Gastrocnemius medialis (tissue), 4 donors: ENCODE measurements at places on chromosomes 7 and 10. TPM values are rescaled to one million over a fixed set of nuclear protein-coding genes. Genes with fewer than 3 reads are reported as not detected.

Gene BMPR1A
- total RNA-seq: 16.4 TPM

DNA sequence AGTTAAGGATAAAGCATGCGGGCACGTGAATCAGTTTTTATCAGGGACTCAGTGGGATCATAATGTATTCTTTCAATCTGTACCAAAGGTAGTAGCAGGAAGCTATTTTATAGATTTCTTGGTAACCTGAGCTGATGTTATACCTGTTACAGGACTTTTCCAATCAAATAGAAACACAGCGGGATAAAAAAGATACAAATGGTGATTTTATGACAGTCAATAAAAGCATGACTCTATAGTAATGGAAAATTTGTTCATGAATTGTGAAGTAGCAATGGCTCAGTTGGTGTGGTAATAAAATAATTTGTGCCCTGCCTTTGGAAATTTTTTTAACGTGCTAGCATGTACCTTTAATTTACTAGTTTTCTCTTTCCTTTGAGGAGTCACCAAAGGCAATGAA is 300.7 kb upstream of the CELF2 start:
- DNase-seq: no peak

Gene NUTM2E
- total RNA-seq: not detected

GRCh38 chr7:155618708-155619633 is 25.5 kb upstream of the RBM33 start:
- no peak for DNase-seq

GRCh38 chr10:77836299-77836820 is 90.2 kb downstream of the DLG5 start:
- DNase-seq: peak; percentile 69

DNA sequence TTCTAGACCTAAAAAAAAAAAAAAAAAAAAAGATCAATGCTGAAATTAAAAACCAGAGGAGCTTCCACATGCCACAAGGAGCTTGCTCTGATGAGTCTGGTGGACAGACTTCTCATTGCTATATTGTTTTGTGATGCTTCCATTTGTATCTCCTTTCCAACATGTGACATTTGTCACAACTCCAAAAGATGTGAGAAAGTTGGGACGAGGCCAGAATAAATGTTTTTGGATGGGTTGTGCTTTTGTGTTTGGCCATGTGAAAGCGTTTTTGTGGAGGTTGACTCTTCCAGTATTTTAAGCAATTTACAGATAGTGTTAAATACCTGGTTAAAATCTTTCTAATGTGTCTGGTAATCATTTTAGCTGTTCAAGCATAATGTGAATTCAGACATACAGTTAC is 280.1 kb downstream of the SKAP2 start:
- DNase-seq: no peak

- DNase-seq: no peak
Measured at GRCh38 chr7:96331233-96331632, 9.3 kb upstream of the SLC25A13 start.

Gene OIT3
- total RNA-seq: not detected

- DNase-seq: no peak
Measured at GRCh38 chr7:66535414-66536329, 93.0 kb upstream of the KCTD7 start.

GRCh38 chr10:120929166-120929565 is 78.0 kb downstream of the WDR11 start:
- DNase-seq: no peak

DNA sequence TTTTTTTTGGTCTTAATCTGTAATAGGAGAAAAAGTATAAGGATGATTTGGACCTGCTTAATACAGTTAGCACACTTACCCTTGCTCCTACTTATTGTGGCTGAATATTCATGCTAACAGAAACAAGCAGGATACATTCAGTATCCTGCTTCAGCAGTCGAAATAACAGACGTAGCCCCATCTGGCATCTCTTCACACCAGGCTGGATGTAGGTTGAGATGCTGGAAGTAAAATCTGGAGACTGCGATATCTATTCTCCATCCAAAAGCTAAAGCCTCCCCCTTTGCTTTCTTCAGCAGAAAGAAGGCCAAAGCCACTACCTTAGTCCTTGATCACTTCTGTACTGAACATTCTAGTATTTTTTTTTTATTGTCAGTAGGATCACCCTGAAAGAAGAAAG is 537.4 kb downstream of the AUTS2 start:
- DNase-seq: no peak

Gene SPDYE9
- total RNA-seq: not detected

Gene CCT6A
- total RNA-seq: 95.9 TPM

Gene CHST12
- total RNA-seq: 9.0 TPM

GRCh38 chr7:18976715-18977471 is 140.5 kb downstream of the TWIST1 start:
- DNase-seq: no peak

- DNase-seq: no peak
Measured at GRCh38 chr7:80279760-80280159, 145.1 kb downstream of the GNAI1 start.

- no peak for DNase-seq
Measured at GRCh38 chr10:103954543-103954942, 12.4 kb upstream of the SLK start.

Gene HMX3
- total RNA-seq: not detected

- DNase-seq: no peak
Measured at GRCh38 chr7:333393-333764, 43.4 kb downstream of the FOXL3 start.

- no peak for DNase-seq
Measured at GRCh38 chr7:72493850-72494661, 81.9 kb upstream of the CALN1 start.

DNA sequence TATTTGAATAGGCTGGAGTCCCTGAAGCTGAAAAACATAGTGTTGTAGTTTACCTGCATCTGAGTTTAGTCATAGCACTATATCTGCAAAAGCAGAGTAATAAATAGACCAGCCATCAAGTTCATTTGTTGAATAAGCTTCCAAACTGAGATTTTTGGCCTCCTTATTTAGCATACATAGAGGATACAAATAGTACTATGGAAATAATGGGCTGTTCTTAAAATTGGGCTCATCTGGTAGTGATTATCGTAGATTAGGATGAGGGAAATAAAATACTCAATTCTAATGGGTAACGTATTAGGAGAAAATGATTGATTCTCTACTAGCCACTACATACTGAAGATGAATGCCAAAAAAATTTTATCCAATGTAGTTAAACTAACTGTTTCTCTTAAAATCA is 41.4 kb upstream of the TMEM196 start:
- DNase-seq: no peak

DNA sequence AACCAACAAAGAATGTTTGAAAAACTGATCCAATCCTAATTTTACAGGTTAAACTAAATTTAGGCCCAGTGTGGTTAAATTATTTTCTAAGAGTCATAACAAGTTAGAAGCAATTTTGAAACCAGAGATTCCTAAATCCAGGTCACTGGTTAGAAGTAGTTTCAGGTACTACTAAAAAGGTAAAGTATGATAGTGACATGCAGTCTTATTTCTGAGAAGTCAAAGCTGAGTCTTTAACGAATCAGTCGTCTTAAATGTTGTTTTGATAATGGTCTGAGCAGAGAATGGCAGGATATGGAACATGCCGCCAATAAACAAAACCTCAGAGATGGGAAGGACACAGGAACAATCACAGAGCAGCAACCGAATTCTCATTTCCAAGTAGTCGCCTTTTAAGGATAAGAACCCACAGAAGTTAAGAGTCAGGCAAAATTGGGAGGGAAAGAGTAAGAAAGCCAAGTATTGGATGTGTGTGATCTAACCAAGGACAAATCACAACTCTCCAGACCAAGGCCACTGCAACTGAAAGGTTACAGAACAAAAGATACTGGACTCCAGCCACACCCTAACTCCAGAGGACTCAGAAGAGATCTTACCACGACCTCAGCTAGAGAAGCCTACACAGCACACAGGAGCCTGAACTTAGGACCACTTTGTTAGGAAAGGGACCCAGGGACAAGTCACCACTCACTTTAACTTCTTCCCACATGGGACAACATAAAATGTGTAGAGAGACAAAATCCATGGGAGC is 19.7 kb downstream of the TMEM243 start:
- DNase-seq: no peak

GRCh38 chr7:136058546-136058945 is 81.4 kb upstream of the MTPN start:
- DNase-seq: no peak

DNA sequence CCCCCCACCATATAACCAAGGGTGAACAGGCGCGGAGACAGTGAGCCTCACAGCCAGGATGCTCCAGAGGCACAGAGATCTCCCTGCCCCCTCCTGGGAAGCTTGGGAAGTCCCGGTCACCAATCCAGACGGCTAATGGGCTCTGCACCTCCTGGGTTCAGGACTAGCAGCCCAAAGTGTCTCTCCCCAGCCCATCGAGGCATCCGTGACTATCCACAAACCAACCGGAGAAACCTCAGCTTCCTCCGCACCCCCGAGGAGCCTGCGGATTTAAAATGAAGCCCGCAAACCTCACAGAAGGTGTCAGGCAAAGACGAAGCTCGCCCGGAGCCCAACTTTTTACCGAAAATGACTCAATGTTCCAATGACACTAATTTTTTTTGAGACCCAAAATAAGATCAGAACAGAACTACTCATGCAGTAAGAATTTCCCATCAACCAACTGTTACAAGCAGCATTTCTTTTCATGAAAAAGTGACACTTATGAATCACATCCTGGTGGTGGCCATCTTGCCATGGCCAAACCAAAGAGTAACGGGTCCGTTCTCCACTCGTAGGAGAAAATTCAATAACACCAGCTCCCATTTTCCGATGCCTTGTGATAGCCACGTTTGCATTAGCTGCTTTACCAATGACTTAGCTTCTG is 6.0 kb downstream of the PDGFA start:
- DNase-seq: no peak

Gene FEZF1
- total RNA-seq: not detected

DNA sequence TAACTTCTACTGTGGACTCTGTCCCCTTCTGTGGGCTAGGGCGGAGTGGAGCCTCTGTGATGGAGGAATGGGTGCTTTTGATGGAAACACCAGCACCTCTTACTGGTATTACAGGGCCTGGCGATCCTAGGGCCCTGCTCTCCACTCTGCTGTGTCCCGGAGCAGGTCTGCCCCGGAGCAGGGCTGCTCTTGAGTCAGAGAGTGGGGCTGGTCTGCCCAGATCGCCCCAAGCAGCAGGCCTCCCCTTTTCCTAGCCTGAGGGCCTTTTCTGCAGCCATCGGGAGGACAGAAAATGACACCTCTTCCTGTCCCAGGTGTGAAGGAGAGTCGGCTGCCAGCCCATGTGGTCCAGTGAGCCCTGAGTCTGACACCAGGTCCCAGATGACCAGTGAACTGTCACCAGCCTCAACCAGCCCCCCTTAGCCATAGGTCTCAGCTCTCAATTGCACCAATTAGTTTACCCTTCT is 1.4 kb downstream of the ZNF282 start:
- DNase-seq: no peak

Gene PITRM1
- total RNA-seq: 88.6 TPM

Gene LIPN
- not detected for total RNA-seq

- DNase-seq: no peak
Measured at GRCh38 chr7:82578430-82578829, 134.9 kb upstream of the CACNA2D1 start.

- no peak for DNase-seq
Measured at GRCh38 chr10:104026762-104027161, 58.9 kb downstream of the COL17A1 start.

DNA sequence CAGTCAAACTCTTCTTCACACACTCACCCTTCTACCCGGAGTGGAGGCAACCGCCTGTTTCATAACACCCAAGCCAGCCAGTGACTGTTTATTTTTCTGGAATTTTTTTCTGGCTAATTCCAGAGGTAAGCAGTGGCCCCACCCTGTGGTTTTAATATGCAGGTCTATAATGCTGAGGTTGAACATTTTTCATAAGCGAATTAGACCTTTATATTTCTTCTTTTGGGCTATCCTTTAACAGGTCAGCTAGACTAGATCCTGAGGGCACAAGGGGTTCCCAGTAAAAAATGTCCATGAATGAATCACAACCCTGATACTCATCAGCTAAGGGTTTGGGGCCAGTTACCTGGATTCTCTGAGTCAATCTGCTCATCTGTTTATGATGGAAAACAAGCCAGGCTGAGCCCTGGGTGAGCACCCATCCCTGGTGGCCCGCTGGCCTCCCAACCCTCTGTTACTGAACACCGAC is 76.2 kb downstream of the GRB10 start:
- no peak for DNase-seq

GRCh38 chr7:88361357-88361756 is 54.7 kb upstream of the STEAP4 start:
- DNase-seq: no peak

GRCh38 chr10:84842593-84842992 is 514.2 kb downstream of the CCSER2 start:
- no peak for DNase-seq

GRCh38 chr7:106866298-106867281 is 1.5 kb downstream of the PIK3CG start:
- no peak for DNase-seq

Gene WEE2
- total RNA-seq: not detected

GRCh38 chr7:94160719-94161435 is 156.7 kb upstream of the BET1 start:
- no peak for DNase-seq

Gene AASS
- 9.2 TPM for total RNA-seq

DNA sequence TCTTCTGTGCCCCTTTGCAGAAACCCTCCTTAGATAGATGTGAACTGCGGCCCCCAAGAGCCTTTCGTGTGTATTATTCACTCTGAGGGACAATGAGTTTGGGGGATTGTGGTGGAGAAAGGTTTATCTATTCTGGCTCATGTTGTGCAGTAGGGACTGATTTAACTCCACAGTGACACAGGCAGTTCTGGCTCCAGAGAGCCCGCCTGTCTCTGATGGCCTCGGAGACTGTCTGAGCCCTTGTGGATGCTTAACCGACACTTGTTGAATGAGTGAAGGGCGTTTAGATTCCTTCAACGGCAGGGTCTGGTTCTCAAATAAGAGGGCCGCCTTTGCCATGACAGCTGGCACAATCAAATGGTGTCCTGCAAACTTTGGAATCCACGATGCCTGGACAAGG is 5.8 kb downstream of the NPTX2 start:
- no peak for DNase-seq

Gene ACTA2
- total RNA-seq: 119 TPM

GRCh38 chr10:132332433-132332754 is 401 bp downstream of the LRRC27 start:
- DNase-seq: no peak

- DNase-seq: no peak
Measured at GRCh38 chr7:15159261-15159660, 256.7 kb upstream of the DGKB start.

DNA sequence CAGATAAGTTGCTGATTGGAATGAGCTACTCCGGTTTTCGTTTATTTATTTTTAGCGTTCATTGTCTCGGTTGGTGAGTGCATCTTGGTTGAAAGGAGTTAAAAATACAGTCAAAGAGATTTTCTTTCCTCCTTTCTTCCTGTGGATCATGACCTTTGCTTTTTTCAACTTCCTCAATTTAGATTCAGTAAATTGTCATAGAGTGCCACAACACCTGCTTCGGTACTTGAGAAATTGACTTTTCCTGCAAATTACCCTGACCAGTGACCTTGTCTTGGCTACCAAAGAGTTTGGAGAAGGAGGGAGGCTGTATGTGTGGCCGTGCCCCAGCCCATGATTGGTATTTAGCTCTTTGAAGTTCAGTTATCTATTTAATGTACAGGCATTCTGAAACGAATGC is 128.7 kb downstream of the FAM204A start:
- no peak for DNase-seq

Gene UCN3
- not detected for total RNA-seq

Gene PGAM2
- total RNA-seq: 129 TPM

GRCh38 chr7:51316262-51316665 is 345 bp downstream of the COBL start:
- peak; percentile 77 for DNase-seq

GRCh38 chr10:3775696-3776551 is 9.1 kb downstream of the KLF6 start:
- DNase-seq: peak; percentile 48

- no peak for DNase-seq
Measured at GRCh38 chr7:86469680-86470295, 173.9 kb upstream of the GRM3 start.

Gene NPY
- not detected for total RNA-seq
